ENCODE measurements at places on chromosomes 6 and 20.

DNA sequence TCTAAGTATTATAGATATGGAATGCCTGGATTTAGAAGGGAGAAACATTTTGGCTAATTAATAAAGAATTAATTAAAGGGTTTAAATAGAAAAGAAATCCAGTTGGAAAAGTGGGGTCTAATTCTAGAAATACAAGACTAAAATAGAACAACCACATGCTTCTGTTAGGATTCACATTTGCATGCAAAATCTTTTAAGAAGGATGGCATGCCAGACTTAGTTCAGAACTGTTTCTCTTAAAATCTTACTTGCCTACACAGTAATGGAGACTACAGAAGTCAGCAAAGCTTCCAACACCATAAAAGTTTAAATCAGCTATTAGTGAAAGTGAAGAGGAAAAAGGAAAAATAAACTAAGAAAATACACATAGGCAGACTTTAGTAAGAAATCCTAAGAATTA, 32.7 kb upstream of the KATNA1 start:
- peaks cover 13% of the 10 kb centered on the region for H3K4me1 ChIP-seq
- no peaks in the 10 kb centered on the region for H3K27me3 ChIP-seq
- H3K27ac ChIP-seq, result no peak overlapping the region
- no peak overlapping the region for H3K4me3 ChIP-seq
- H3K36me3 ChIP-seq, result peaks cover 55% of the 10 kb centered on the region

GRCh38 chr20:61993058-61993457, 72.6 kb downstream of the TAF4 start:
- peaks cover 91% of the 10 kb centered on the region for H3K36me3 ChIP-seq
- no peak for DNase-seq
- no peak overlapping the region for H3K27ac ChIP-seq

DNA sequence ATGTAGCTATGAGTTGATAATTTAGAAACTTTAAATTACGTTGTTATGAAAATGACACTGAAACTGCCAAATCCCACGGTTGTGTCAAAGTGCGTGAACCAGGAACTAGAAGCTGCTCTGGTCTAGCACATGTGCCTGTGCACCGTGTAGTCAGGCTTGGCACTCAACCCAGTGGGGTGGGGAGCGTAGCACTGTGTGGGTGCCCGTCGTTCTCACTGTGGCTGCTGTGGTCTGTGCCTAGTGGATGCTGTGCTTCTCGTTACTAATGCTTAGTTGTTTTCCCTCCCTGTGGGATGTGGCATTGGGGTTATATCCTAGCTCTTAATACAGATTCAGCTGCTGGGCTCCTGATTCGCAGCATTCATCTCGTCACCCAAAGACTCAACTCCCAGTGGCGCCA, 46.2 kb upstream of the ADIG start:
- no peak overlapping the region for H3K4me3 ChIP-seq
- H3K4me1 ChIP-seq, result peaks cover 21% of the 10 kb centered on the region
- no peaks in the 10 kb centered on the region for H3K27me3 ChIP-seq
- no peak for DNase-seq
- peaks cover 59% of the 10 kb centered on the region for H3K36me3 ChIP-seq
- peak overlapping the region; percentile 28 for H3K27ac ChIP-seq

DNA sequence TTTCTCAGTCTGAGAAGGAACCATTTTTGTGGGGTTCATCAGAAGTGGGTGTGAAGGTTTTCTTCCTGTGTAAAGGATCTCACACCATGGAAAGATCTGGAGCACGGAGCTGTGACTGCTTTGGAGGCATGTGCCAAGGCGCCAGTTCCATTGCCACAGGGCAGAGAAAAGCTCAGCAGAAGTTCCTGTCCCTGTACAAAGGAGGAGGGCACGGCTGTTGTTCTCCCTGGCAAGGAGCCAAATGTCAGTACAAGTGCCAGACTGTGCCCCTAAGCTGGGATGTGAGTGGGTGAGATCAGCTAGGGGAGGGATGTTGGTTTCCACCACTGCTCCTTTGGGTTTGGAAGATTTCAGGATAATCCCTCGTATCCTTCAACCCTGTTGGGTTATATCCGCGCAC, 117.3 kb downstream of the CRYBG1 start:
- no peak overlapping the region for H3K27ac ChIP-seq
- no peak for DNase-seq
- H3K4me3 ChIP-seq, result no peak overlapping the region
- peaks cover 3% of the 10 kb centered on the region for H3K27me3 ChIP-seq

DNA sequence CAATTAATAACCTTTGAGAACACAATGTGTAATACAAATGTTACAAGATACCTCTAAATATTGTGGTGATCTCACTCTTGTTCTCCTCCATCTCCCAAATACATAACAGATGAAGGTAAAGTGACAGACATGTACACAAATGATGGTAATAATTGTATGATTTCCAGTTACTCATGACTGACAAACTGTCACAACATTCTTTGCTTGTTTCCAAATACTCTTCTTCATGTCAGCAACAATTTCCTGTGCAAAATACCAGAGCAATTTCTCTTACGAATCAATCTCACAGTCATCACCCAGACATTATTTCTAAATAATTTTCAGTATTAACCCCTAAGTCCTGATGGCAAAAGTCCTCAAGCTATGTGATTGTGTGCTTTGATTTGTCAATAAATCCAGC, 92.9 kb downstream of the RPS12 start:
- no peaks in the 10 kb centered on the region for H3K4me1 ChIP-seq
- H3K4me3 ChIP-seq, result no peak overlapping the region
- H3K27me3 ChIP-seq, result peaks cover 6% of the 10 kb centered on the region
- H3K36me3 ChIP-seq, result no peaks in the 10 kb centered on the region

DNA sequence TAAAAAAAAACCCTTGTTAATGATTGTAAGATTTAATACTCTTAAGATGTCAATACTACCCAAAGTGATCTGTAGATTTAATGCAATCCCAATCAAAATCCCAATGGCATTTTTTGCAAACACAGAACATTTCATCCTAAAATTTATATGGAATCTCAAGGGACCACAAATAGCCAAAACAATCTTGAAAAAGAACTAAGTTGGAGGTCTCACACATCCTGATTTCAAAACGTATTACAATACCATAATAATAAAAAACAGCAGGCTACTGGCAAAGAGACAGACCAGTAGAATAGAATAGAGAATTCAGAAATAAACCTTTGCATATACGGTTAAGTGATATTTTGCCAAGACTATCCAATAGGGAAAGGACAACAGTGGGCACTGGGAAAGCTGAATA, 331.9 kb upstream of the JARID2 start:
- DNase-seq, result no peak
- H3K36me3 ChIP-seq, result peaks cover 8% of the 10 kb centered on the region

- no peak overlapping the region for H3K27ac ChIP-seq
- no peaks in the 10 kb centered on the region for H3K27me3 ChIP-seq
- H3K4me1 ChIP-seq, result no peaks in the 10 kb centered on the region
- H3K36me3 ChIP-seq, result no peaks in the 10 kb centered on the region
Observed at GRCh38 chr6:145544041-145544440, 191.3 kb downstream of the EPM2A start.

DNA sequence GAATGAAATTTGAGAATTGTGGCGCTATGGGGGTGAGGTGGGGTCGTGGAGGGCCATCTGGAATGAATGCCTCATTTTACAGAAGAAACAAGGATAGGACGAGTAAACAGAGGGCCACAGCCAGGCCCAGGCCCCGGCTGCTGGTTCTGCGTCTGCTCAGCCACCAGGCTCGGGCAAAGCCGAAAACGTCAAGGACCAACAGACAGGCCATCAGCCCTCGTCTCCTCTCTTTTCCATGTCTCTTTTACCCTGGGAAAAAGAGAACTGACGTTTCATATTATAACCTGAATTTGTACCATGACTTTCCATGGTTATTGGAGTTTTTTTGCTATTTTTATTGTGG, 212.4 kb upstream of the ARID1B start:
- no peak overlapping the region for H3K4me3 ChIP-seq
- H3K27me3 ChIP-seq, result peaks cover 5% of the 10 kb centered on the region
- no peak overlapping the region for H3K27ac ChIP-seq
- no peak for DNase-seq
- H3K4me1 ChIP-seq, result peaks cover 7% of the 10 kb centered on the region

GRCh38 chr20:23061734-23062561, 12.5 kb upstream of the THBD start:
- peaks cover 22% of the 10 kb centered on the region for H3K27me3 ChIP-seq
- H3K4me3 ChIP-seq, result no peak overlapping the region
- DNase-seq, result no peak
- H3K27ac ChIP-seq, result no peak overlapping the region
- H3K36me3 ChIP-seq, result no peaks in the 10 kb centered on the region

GRCh38 chr20:24987873-24988835, 4.4 kb downstream of the APMAP start:
- no peak overlapping the region for H3K27ac ChIP-seq
- H3K4me1 ChIP-seq, result peaks cover 55% of the 10 kb centered on the region
- DNase-seq, result no peak

GRCh38 chr6:112503091-112503596, 156.0 kb downstream of the RFPL4B start:
- no peaks in the 10 kb centered on the region for H3K4me1 ChIP-seq
- H3K36me3 ChIP-seq, result no peaks in the 10 kb centered on the region
- H3K4me3 ChIP-seq, result no peak overlapping the region
- H3K27me3 ChIP-seq, result no peaks in the 10 kb centered on the region

- peak overlapping the region; percentile 90 for H3K27ac ChIP-seq
- H3K27me3 ChIP-seq, result no peaks in the 10 kb centered on the region
- DNase-seq, result peak; percentile 48
Observed at GRCh38 chr20:46552460-46553420, 2.3 kb upstream of the OCSTAMP start.

GRCh38 chr20:61758564-61759200, 307.0 kb downstream of the TAF4 start:
- H3K4me1 ChIP-seq, result no peaks in the 10 kb centered on the region
- H3K36me3 ChIP-seq, result no peaks in the 10 kb centered on the region
- H3K27ac ChIP-seq, result no peak overlapping the region
- no peak overlapping the region for H3K4me3 ChIP-seq
- no peak for DNase-seq

DNA sequence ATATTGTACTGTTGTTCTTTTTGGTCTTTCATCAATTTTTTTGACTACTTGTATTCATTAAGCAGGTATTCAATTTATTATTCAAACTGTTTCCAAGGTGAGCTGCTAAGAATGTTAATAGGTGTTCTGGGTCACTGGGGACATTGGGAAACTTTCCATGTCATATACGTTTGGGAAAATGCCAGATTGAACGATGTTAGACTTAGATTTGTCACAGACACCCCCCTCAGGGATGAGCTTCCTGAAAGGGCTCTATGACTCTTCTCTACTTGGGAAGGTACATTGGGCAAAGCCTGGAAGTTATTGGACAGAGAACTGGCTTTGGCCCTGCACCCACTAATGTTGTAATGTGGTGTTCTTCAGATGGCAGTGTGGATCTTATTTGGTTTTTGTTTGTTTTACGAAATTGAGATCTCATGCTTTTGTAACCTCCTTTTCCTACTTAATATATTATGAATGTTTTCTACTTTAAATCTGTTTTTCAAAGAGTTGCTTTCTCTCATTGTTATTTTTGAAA, 42.1 kb downstream of the PLCB4 start:
- H3K36me3 ChIP-seq, result no peaks in the 10 kb centered on the region
- no peak overlapping the region for H3K27ac ChIP-seq
- H3K27me3 ChIP-seq, result no peaks in the 10 kb centered on the region
- H3K4me1 ChIP-seq, result no peaks in the 10 kb centered on the region
- no peak overlapping the region for H3K4me3 ChIP-seq

Data from activated T-helper 2 cell treated with anti-CD3 and anti-CD28 coated beads, Interferon-gamma antibody, Interleukin-2, Interleukin-4, amounts not matched to agents 10 μg/mL and 5 μg/mL and 100 μg/mL, durations not matched to agents 14 hours and 24 hours and 36 hours (primary cell).